ENCODE measurements at places on chromosomes 2 and 18.
A peak's percentile ranks its signal among the peaks of the same experiment; 100 is the strongest.

DNA sequence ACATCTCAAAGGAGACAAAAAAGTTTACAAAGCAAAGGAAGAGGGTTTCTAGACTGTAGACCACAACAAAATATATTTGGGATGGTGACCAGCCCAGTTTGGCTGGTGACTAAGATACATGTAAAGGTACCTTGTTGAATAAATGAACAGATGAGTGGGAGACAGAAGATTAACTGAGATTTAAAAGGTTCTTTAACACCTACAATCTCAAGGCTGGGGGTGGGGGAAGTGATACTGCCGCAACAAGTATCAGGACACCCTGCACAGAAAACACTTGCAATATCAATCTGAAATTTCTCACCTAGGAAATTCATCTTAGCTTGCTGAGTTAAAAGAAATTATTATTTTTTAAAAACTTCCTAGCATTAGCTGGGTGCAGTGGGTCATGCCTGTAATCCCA lies 8.3 kb downstream of the RNF149 start:
- DNase-seq: no peak

DNA sequence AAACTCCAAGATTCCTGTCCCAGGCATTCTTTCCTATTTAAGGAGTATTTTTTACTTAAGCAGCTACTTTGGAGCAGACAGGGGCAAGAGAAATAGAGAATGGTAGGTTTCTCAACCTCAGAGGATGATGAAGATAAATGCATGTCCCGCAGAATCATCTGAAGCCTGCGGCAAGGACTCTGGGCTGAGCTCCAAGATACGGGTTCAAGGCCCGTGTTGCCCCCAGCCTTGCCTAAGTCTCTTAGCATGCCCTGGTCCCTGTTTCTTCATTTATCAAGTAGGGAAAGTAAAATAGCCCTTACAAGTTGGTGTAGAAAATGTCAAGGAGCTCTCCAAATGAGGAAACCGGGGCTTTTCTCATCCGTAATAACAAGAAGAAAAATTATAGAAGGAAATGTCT lies 214.0 kb downstream of the KLHL29 start:
- no peak for DNase-seq

DNA sequence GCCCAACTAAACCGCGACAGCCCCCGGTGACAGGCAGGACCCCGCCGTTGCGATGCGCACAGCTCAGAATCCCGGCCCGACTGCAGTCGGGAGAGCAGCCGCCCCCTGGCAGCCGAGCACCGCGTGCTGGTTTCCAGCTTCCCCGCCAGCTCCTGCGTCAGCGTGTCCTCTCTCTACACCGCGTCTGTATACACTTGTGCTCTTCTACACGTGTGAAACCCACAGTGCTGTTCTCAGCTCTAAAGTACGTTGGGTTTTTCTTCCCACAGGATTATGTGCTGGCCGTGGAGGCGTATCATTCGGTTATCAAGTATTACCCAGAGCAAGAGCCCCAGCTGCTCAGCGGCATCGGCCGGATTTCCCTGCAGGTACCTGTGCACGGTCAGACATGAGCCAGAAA lies 54.0 kb downstream of the ADI1 start:
- DNase-seq: no peak

GRCh38 chr18:9184998-9185613 lies 48.5 kb downstream of the ANKRD12 start:
- no peak for DNase-seq

DNA sequence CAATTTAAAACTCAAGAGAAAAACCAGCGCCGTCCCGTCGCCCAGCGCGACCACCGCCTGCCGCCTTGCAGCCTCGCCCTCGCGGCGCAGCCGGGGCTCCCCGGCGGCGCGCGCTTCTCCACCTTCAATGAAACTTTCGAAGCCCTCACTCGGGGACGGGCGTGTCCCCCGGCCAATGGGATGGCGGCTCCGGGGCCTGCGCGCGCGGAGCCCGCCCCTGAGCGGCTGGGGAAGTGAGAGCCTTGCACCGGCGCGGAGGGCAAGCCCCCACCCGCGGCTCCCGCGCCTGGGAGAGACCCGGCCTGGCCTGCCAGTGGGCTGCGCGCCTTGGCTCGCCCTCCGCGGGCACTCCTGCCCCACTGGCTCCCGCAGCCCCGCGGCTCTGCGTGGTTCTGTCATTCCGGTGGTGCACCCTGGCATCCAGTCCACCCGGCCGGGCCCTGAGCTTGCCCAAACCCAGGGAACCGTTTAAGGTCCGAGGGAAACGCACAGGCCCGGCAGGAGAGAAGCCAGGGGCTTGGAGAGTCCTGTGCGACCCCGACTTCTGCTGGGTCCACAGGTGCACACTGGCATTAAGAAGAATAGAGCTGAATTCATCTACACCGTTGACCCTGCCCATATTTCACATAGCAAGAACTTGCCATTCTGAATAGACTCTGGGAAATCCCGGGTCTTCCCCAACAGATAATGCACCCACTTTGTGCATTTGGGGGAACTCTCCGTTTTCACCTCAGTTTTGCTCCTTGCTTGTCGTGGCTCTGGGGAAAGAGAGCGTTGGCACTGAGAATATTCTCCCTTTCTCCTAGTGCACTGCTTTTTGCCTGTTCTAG lies at the start of gene PIEZO2:
PIEZO2 (minus strand) TSS at position 129 of the 830 bp plus-strand sequence. CDS start 981 bp downstream, outside the sequence.
- no peak for DNase-seq

DNA sequence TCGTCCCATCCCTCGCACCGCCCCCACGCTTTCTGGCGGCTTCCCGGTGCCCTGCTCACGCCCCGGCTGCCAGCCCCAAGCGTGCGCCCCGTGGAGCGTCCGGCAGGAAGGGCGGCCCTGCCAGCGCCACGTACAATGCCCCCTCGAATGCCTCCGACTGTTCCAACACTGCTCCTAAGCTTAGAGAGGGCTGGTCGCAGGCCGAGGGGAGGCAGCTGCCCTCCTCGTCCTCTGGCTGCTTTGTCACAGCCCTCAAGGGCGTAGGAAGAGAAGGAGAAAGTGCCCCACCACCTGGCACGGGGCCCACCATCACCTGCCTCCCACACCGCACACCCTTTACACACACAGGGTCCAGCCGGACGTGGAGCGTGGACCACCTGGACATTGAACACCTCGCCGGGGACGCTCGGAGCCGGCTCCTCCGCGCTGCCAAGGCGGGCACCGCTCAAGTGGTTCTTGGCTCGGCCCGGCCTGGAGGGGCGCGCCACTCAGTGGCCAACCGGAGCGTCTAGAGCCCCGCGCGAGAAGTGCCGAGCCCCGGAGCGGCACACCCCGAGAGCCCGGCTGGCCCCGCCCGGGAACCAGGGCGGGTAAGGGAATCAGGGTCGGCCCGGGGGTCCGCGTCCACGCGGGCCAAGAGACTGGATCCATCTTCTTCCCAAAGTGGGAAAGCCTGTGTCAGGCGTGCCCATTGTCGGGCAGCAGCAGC lies 830 bp downstream of the DNER start:
- DNase-seq: no peak

- no peak for DNase-seq
Measured at GRCh38 chr18:56999823-57000222, 147.1 kb upstream of the BOD1L2 start.

DNA sequence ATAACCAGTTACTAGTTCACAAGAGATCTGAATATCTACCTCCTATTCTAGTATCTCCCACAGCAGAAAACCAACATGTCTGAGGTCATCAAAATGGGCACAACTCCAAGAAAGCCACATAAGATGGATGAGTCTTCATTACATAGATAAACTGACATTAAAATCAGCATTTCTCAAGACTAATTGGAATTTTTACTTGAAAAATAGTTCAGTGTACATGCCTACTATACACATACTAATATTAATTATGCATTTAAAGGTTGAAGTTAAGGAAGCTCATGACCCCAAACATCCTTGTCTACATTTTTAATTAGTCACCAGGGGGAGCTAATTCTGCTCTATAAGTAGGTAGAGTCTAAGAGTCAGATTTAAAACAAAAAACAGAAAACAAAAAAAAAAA lies 41.9 kb downstream of the ZNF521 start:
- no peak for DNase-seq

- DNase-seq: no peak
Measured at GRCh38 chr2:151823651-151824050, 4.6 kb downstream of the ARL5A start.

DNA sequence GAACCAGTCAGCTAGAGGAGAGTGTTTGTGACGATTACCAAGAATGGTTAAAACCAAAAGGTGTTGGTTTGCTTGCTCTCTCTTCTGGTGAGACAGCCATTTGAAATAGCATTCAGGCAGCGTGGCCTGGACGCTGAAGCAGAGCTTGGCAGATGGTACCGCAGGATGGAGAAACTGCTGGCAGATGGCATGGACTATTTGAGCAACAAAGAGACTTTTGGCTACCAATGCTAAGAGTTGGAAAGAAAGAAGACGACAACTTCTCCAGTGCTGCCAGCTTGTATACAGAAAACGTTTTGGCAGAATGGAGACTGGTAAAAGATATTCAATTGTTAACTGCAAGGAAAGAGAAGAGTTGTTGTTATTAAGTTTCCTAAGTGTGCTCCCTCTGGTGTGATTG lies 315.0 kb downstream of the PARD3B start:
- no peak for DNase-seq

DNA sequence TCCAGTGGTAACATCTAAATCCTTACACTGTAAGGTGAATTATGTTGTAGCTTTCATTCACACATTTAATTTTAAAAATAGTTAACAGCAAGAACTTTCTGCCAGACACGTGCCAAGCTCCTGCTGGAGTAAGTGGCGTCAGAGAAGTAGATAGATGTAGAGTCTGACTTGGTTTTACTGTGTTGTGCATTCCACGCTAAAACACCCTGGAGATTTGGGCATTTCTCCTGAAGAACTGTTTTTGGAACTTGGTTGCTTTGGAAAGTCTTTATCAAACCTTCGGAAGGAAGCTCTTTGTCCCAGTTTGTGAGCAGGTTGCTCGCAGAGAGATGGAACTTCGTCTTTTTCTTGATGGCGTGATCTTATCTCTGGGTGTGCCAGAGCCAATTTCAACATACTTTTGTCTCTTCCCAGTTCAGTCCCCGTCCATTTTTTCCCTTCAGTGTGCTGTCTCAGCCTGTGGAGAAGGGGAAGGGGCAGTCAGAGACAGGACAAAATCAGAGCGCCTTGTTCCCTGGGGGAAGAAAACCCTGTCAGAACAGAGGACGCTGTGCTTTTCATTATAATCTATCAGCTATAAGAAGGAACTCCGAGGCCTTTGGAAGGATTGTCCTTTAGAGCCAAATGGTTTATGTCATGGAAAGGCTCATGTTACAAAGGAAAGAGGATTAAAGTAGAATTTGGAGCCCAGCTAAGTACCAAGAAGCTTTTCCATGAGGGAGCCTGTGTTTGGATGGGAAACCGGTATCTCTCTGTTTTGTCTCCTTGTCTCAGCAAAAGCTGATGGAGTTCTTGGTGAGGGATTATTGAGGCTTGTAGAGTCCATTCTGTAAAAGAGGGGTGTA lies 18.9 kb downstream of the GRHL1 start:
- DNase-seq: no peak

GRCh38 chr2:52857722-52858121 lies 909.9 kb upstream of the CHAC2 start:
- no peak for DNase-seq

GRCh38 chr18:45997700-45998151 lies 30.6 kb upstream of the EPG5 start:
- DNase-seq: peak; percentile 3

- no peak for DNase-seq
Measured at GRCh38 chr18:40925071-40925541, 1029.9 kb upstream of the PIK3C3 start.

- DNase-seq: no peak
Measured at GRCh38 chr2:216279459-216279858, 92.8 kb downstream of the MARCHF4 start.

DNA sequence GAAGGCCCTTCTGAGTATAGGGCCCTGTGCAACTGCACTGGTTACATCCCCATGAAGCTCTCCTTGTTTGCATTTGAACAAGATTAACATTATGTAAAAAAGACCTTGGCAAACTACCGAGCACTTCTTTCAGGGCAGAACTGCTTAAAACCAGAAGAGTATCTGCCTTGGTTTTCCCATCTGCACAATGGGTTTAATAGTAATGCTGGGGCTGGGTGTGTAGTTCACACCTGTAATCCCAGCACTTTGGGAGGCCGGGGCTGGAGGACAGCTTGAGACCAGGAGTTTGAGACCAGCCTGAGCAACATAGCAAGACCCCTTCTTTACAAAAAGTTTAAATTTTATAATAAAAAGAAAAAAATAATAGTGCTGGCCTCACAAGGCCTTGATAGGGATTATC lies 8.5 kb downstream of the PLA2R1 start:
- DNase-seq: no peak

DNA sequence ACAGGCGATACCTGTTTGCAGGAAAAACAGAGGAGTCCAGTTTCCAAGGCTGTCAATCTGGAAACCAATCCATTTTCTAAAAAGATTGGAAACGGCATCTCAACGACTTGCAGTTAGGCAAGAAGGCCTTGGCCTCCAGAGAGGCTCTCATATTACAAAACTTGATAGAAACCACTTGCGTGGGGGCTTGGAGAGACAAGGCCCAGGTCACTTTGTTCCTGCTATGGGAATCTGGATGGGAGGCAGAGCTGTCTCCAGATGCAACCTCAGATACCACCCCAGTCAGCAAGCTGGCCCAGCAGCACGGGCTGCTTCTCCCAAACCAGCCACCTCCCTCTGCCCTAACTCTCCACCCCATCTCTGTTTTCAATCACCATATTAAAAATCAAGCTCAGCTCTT lies 298.8 kb downstream of the TNS1 start:
- DNase-seq: no peak

- DNase-seq: peak; percentile 72
Measured at GRCh38 chr2:74457549-74458131, 598 bp upstream of the WBP1 start.

GRCh38 chr2:168928113-168928831 lies 27.2 kb downstream of the G6PC2 start:
- no peak for DNase-seq

- DNase-seq: no peak
Measured at GRCh38 chr2:24214880-24215279, 40.0 kb downstream of the FAM228A start.

DNA sequence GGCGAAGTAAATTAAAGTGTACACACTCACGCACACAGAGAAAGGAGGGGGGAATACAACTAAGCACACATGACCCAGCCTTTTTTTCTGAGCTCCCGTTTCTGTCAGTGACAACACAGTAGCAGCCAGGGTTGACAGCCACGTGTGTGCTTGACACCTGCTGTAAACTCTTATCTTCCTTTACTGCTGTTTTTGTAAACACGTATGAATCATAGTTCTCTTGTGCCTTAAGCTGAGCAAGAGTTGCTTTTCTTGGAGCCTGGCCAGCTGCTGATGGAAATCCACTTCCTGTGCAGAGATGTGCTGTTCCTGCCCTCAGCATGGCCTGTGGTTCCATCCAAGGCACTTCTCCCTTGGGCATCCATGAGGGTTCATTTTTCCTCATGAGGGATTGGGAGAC lies 561.9 kb downstream of the GALR1 start:
- no peak for DNase-seq

- no peak for DNase-seq
Measured at GRCh38 chr2:191151331-191151730, 537 bp upstream of the STAT4 start.
